ENCODE measurements at places on chromosomes 3 and 15.

DNA sequence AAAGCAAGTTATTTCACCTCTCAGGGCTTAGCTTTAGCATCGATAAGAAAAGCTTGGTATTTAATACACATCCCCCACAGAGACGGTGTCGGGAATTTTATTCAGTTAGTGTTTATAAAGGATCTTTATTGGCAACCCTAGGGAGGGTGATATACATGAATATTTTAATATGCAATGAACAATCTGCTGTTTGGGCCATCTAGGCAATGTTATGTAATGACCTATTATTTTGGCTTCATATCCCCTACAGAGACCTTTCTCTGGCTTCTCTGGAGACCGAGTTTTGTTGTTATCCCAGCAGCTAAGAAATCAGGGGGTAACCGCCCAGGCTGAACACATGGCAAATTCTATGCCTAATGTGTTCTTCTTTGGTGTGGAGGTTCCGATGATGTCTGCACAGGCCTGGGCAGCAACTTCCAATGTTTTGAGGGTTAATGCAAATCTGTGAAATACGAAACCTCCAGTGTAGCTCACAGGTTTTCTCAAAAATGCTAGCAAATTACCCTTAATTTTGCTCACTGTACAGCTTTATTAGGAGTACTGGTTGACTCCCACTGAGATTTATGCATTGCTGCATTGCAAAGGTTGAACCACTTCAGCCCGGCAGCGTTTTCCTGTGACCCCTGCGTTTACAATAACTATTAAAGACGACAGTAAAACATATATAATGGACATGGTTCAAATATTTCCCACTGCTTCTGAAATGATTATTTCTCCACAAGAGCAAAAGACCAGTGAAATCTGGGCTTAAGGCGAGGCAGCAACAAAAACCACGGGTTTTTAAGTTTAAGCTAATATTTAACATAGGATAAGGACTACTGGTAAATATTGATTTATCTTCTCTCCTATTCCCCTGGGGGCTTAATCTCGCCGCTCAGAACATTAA lies 298.3 kb upstream of the NR2E3 start:
- DNase-seq, result no peak

- DNase-seq, result no peak
These were observed 226.0 kb downstream of the TJP1 start for GRCh38 chr15:29596266-29596665.

- DNase-seq, result no peak
These were observed 445.0 kb upstream of the PROK2 start for GRCh38 chr3:72229952-72230351.

- no peak for DNase-seq
These were observed 824.7 kb upstream of the NECTIN3 start for GRCh38 chr3:110246796-110247376.

GRCh38 chr3:197298945-197299854 lies 788 bp upstream of the DLG1 start:
- peak; percentile 12 for DNase-seq

DNA sequence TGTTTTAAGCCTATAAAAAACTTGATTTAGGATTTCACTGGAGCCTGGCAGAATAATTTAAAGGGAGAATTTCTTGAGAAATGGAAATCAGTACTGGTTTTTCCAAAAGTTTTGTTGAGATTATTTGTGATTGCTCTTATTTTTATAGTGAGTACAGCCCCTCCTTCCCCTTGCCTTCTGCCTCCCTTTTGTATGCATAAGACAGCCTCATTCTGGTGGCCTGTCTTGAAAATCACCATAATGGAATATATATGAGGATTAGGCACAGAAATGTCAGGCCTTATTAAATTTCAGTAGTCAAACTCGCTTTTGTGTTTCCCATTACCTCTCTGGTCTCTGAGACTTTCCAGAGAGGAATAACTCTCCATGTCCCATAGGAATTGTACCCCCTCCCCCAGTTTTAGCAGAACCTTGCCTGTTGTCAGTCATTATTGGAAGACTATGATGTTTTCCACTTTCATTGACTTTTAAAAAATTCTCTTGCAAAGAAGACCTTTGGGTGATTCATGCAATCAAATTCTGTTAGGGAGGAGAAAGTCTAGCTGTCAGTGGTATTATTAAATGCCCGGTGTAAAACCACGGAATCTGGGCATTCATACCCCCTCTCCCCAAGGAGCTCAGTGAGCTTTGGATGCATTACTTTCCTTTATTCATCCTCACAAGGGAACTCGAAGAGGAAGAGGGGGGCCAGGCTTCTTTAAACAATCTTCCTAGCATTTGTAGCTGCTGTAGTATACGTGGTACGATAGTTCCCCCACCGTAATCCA lies 171.6 kb upstream of the TSC22D2 start:
- DNase-seq, result no peak

GRCh38 chr3:176692199-176692965 lies 504.9 kb downstream of the TBL1XR1 start:
- DNase-seq, result no peak

- no peak for DNase-seq
These were observed 360.9 kb upstream of the KCNH8 start for GRCh38 chr3:18787441-18787840.

DNA sequence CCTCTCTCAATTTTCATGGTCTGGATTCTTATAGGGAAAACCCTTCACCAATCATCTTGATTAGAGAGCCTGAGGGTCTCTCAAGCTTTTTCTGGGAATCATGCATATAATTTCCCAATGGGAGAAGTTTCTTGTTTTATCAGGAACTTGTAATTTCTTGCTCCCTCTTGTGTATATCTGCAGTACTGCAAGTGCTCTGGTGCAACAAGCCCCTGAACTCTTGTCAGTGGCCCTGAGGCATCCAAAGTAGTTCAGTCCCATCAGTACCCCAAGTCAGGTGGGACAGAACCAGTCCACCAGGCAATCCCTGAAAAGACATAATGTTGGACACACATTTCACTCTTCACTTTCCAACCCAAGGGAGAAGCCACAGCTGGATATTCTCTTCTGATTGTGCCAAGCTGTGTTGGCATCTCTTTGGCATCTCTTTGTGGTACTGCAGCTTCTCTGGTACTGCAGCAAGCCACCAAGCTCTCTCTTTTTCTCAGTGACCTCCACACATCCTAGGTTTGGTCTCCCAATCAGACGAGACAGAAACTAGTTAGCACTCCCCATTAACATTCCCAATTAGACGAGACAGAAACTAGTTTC lies 214.5 kb downstream of the ZIC4 start:
- no peak for DNase-seq

DNA sequence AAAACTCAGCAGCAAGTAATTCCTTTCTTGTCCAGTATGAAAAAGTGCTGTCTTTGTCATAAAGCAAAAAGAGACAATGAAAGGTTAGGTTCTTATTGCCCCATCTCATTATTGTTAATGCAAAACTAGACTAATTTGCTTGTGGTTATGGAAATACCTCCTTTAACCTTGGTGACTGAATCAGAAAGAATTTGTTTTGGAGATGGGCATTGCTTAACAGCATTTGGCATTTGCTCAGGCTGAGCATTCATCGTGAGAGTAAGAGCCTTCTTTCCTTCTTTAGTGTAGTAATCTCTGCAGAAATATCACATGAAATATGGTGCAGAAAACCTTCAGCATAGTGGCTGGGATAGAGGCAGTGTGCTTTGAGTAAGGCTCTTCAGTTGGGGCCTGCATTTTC lies 103.1 kb downstream of the CNTN6 start:
- no peak for DNase-seq

GRCh38 chr3:11323813-11324212 lies 51.6 kb downstream of the ATG7 start:
- DNase-seq, result no peak

GRCh38 chr15:64844576-64845145 lies 2.9 kb downstream of the PLEKHO2 start:
- DNase-seq, result no peak

Data from stimulated activated CD4-positive, alpha-beta T cell treated with anti-CD3 and anti-CD28 coated beads, Interleukin-1b, Interleukin-23, amount 100 ng/mL, for 4 hours (primary cell).